ENCODE measurements at places on chromosomes 7 and 10.

GRCh38 chr7:24133691-24134090, 150.3 kb upstream of the NPY start:
- DNase-seq, result no peak

DNA sequence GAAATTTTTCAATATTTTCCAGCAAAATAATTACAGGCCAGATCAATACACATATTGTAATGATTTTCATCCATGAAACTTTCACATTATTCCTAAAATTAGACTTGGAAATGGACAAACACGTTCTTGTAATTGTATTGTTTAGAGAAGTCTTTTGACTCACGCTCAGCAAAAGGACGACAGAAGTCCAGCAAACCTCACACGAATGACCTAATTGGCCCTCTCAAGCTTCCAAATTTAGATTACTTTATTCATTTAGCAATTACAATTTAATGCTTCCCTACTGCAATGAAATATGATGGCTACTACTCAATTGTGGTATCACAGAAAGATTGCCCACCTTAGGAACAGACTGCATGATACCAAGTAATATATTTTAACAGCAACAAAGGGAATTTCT, 702.2 kb downstream of the MAGI2 start:
- DNase-seq, result no peak

DNA sequence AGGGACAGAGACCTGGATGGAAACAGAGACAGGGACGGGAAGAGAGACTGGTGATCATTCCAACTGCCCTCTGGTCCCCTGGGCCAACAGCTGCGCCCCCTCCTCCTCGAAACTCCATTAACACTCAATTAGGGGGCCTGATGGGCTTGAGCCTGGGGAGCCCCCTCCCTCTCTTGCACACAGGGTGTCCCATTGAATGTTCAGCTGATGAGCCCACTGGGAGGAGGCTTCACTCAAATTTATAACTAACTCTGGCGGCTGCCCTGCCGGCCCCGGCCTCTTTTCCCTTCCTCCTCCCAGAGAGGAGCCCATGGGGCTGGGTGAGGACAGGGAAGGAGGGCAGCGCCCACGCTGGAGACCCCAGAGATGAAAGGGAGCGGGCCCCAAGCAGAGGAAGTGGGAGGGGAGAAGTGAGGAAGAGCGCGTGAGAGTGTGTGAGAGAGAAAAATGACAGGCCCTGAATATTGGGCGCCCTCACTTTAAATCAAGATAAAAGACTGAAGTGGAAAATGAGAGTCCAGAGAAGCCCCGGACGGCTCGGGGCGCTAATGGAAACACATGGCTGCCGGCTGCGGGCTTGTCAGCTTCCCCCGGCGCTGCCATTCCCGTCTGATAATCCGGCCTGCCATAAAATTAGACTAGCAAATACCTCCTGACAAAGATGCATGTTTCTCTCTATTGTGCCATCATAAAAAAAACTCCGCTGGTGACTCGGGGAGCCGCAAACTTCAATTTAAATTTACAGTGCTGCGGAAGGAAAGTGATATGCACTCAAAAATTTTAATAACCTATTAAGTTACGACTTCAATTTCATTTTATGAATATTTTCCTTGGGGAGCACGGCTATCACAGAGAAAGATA, 58.0 kb upstream of the PAX2 start:
- DNase-seq, result peak; percentile 69

DNA sequence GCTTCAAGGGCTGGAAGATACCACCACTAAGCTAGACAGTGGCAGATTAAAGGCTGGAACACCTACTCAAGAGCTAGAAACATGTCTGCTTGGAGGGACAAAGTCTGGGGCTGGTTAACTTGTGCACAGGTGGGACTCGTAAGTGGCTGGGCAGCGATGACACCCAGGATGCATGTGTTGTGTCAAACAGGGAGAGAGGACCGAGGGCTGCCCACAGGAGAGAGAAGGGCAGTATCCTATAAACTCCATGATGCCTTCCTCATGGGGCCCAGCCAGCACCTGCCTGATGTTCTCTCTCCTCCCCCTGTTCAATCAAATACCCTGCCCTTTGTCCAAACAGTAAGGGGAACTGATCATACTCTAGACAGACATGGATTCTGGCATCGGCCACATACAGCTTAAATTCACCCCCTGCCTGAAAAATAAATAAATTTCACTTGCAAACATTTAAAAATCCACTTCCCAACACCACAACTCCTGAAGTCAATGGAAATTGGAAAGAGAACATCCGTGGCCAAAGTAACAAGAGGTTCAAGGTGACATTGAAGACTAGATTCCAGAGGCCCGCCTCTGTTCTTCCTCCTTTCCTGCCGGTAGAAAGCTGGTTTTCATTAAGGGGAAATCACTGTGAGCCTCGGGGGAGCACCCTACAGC, 50.6 kb downstream of the CHST15 start:
- DNase-seq, result no peak

DNA sequence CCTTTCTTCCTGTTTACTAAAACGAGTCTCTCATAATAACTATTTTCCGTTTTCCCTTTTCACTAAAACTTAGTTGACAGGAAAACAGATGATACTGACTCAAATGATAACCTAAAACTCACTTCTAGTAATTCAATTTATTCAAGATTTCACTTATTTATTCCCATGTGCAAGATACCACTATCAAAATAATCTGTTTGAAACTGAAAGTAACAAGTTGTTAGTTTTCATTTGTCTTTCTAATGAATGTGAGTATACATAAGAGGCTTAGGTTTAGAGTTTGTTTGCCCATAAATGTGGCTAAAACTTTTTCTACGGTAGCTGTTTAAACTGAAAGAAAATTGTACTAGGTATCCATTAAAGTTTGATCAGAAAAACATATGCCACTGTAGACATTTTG, 314.9 kb upstream of the STEAP1 start:
- DNase-seq, result no peak

- DNase-seq, result no peak
These were observed 80.1 kb downstream of the WDR37 start for GRCh38 chr10:1136268-1136667.

- DNase-seq, result peak; percentile 45
These were observed 303.1 kb downstream of the KCNMA1 start for GRCh38 chr10:77334501-77334900.

DNA sequence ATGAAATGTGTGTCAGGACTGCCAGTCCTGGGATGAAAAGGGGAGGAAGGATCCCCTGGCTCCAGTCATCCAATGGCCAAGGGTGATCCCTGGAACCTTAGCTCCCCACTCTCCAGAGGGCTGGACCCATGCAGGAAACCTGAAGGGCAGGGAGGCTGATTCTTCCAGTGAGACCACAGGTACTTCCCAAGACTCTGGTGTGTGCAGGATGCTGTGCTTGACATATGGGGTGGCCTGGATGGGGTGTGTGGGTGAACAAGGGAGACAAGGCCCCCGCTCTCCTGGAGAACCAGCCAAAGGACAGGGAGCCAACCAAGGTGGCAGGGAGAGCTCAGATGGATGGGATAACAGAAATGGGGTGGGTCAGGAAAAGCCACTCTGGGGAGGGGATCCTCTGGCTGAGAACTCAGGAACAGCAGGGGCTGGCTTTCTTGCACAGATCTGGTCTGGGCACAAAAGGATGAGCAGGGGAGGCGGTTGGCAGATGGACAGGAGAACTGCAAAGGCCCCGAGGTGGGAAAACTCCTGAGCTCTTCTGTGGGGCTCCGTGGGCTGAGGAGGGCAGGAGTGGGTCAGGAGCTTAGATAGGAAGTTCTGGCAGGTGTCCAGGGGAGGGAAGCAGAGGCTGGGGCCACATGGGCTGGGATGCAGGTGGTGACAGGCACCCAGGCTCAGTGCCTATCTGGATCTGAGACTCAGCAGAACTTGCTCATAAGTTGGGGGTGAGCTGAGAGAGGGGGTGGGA, 100.6 kb downstream of the ARHGAP22 start:
- no peak for DNase-seq

DNA sequence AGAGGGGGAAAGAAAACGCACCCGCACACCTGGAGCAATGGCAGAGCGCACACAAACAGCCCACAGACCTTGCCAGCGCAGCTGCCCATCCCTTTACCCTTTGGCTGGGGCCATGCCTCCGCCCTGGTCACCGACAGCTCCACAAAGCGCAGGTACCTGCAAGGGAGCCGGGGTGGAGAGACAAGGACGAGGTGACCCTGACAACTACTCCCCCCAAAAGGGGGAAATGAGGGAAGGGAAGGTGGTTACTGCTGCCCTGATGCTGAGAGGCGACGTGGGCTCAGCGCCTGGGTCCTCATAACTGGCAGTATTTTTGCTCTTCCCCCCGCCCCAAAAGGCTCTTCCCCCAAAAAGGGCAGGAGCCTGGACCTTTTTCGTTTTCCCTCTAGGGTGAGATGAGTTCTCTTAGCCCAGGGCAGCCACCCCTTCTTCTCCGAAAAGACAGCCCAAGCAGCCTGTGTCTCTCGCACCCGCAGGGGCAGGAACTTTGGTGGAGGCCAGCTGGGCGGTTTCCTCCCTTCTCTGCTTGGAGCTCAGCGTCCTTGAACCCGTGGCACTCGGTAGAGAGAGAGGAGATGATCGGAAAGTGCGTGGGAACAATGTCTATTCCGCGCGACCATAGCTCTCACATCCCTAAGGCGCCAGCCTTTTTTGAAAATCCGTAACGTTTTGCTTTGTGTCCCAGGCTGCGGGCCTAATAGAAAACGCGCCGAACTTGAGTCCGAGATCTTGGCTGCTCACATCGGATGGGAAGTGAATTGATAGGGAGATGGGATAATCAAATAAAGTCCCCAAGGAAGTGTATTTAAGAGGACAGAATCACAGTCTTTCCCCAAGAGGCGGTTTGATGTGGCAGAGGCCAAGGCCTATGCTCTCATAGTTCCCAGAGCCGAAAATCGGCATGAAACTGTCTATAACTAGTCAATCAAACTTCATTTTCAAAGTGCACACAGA, 1.0 kb downstream of the NKX2-3 start:
- no peak for DNase-seq

DNA sequence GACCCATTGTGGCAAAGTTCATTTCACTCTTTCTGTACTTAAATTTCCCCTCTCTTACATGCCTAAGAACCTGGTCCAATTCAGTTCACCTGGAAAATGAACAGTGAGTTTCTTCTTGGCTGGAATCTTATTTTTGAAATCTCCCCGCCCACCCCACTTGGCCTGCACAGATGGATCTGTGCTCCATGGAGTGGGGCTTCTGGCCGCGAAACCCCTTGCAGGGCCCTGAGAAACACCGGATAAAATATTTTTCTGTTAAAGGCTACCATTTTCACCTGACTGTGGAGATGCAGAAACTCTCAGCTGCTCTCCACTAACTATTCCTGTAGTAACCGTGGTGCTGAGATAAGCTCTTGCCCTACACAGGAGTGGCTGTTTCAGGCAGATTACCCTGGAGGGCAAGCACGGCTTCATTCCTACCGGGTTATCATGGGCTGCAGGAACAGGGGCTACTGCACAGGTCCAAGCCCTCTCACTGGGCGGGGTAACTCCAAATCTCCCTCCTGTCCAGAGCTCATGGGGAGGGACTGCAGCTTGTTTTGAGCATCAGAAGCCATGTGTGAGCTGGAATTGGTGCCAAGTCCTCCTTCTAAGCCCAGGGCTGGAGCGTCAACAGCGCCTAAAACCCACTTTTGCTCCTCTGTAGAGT, 118.9 kb downstream of the PRPF18 start:
- no peak for DNase-seq

DNA sequence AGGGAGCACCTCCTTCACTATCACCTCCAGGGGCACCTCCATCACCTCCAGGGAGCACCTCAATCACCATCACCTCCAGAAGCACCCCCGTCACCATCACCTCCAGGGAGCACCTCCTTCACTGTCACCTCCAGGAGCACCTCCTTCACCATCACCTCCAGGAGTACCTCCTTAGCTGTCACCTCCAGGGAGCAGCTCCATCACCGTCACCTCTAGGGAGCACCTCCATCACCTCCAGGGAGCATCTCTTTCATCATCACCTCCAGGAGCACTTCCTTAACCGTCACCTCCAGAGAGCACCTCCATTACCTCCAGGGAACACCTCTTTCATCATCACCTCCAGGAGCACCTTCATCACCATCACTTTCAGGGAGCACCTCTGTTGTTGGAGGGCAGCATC, 103.0 kb downstream of the DNAJB6 start:
- no peak for DNase-seq

GRCh38 chr7:43700059-43700501, 29.2 kb downstream of the COA1 start:
- DNase-seq, result peak; percentile 68

DNA sequence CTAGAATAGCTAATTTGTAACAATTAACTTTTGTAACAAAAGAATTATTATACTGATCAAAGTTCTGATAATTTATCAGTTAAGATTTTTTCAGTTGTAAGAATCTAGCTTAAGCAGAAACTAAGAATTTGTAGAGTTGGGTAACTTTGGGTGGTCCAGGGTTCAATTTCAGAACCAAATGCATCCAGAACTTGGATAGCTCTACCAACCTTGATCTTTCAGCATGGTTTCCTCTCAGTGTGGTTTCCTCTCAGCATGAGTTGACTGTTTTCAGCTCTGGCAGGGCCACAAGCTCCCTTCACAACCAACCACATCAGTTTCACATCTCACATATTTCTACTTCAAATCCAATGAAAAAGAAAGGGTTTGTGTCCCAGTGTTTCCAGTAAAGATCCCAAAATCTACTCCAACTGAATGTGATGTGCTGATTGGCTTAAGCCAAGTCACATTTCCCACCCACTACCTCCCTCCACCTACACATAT, 3.3 kb upstream of the FAS start:
- no peak for DNase-seq

GRCh38 chr7:155467846-155468784, 10.2 kb downstream of the EN2 start:
- DNase-seq, result peak; percentile 92

DNA sequence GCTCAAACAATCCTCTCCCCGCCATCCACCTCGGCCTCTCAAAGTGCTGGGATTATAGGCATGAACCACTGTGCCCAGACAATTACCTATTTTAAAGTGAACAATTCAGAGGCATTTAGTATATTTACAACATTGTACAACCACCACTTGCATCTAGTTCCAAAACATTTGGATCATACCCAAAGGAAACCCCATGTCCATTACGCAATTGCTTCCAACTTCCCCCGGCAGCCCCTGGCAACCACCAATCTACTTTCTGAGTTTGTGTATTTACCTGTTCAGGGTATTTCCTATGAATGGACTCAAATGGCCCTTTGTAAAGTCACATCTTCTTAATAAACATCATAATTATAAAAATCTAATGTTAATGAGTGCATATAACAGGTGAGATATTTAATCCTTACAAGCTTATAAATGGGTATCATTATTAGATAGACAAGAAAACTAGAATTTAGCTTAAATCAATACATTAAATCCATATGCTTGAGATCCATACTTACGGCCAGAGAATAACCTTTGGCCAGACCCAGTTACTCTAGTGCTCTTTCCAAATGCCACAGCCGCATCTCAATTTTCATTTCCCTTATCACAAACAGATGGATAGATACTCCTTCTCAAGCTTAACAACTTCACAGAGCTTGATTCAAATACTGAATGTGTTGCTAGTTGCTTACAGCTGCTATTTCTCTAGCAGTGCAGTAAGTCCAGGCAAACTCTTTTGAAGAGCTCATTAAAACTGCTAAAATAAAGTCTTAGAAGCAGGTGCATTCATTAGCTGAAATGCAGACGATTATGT, 133.4 kb upstream of the MKLN1 start:
- no peak for DNase-seq

GRCh38 chr7:47191876-47192291, 390.0 kb downstream of the TNS3 start:
- DNase-seq, result no peak

- DNase-seq, result no peak
These were observed 50.5 kb downstream of the C10orf67 start for GRCh38 chr10:23293973-23294590.
